Common myeloid progenitor, CD34-positive (primary cell): ENCODE measurements at places on chromosomes 2 and 18.

DNA sequence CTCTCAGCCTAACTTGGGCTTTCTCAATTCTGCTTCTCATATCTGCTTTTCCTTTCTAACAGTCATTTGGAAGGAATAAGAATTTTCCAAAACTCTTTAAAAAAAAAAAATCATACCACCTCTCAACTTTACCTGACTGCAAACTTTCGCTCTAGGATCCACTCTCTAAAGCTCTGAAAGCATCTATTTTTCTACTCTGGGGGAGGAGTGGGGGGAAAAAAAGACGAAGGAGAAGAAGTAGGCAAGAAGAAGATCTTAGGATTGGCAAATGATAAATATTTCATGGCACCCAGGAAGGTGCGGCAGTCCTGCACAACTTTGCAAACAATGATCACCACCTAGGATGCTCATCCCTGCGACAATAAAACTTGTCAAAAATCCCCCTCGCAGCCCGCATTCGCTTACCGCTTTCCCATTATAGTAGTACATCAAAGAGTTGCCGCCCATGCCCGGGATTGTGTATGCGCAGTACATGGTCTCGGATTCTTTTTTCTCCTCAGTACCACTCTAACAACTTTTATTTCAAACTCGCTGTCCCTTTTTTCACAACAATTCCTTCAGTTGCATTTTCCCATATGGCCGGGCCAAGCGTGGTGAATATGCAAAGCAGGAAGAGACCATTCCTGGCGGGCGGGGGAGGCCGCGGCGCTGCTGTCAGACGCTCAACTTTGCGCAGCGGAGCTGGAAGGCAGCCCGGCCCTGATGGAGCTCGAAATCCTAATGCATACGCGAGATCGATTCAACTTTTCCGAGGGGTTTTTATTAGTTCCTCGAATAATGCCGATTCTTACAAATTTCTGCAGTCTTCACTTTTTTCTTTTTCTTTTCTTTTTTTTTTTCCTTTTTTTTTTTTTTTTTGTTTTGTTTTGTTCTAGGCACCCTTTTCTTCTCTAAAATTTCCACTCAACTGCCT lies 266.5 kb downstream of the TCF4 start:
- peak; percentile 87 for DNase-seq
- peak overlapping the region; percentile 55 for H3K4me3 ChIP-seq
- no peaks in the 10 kb centered on the region for H3K36me3 ChIP-seq
- peak overlapping the region; percentile 51 for H3K27ac ChIP-seq
- peaks cover 45% of the 10 kb centered on the region for H3K4me1 ChIP-seq
- H3K27me3 ChIP-seq = no peaks in the 10 kb centered on the region

DNA sequence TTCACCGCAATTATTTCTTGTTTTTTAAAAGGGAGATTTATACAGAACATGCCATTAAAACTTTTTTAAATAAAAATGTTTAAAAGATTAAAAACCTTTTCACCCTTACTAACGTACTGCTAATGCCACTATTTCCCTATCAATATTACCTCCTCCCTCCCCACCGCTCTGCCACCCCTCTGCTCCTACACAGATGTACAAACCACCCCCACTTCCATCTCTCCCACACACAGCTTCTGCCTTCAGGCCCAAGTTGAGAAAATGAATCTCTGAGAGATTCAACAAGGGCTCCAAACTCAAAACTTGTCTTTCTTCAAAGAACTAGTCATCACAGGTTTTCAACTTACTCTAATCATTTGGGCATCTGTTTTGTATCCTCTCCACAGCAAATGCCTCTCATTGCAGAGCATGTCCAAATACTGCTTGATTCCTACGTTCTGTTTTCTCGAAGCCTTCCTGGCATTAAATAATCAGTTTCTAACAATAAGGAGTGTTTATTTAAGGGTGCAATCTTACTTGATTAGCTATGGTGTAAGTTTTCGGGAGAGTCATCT lies 32.1 kb downstream of the FARSB start:
- H3K4me1 ChIP-seq = no peaks in the 10 kb centered on the region
- H3K4me3 ChIP-seq = no peak overlapping the region
- no peak for DNase-seq

GRCh38 chr2:10029875-10030223 lies 13.5 kb upstream of the KLF11 start:
- no peak for DNase-seq
- H3K4me1 ChIP-seq = peaks cover 6% of the 10 kb centered on the region
- H3K4me3 ChIP-seq = peak overlapping the region; percentile 56
- H3K27ac ChIP-seq = peak overlapping the region; percentile 66
- no peaks in the 10 kb centered on the region for H3K36me3 ChIP-seq
- no peaks in the 10 kb centered on the region for H3K27me3 ChIP-seq

GRCh38 chr2:223930103-223930976 lies 14.8 kb downstream of the WDFY1 start:
- no peaks in the 10 kb centered on the region for H3K36me3 ChIP-seq
- no peak overlapping the region for H3K27ac ChIP-seq
- no peak for DNase-seq
- H3K4me1 ChIP-seq = peaks cover 16% of the 10 kb centered on the region
- H3K4me3 ChIP-seq = no peak overlapping the region

DNA sequence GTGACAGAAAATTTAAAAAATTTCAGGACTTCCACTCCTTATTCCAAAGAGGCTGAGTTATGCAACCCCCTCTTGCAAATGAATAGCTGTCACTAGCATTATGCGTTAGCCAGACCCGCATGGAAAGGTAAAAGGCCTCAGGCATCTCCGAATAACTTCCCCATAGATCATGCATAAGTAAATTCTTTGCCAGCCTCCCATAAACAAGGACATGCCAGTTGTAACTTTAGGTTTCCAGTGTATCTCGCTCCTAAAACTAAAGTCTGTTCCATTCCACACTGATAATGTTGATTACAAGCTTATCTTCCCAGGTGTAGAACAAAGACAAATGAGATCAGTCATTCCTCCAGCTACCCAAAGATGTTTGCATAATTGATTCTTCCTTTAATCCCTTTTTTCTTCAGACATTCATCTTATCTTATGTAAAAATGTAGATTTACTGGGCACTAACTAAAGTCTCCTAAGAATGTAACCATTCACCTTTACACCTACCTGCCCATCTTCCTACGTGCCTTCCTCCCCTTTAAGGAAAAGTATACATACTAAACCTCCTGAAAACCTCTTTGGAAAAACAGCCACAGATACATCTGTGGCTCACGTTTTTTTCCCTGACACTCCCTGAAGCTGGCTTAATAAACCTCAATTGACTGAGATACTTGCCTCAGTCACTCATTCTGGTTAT lies 13.6 kb upstream of the NFU1 start:
- no peak for DNase-seq
- no peaks in the 10 kb centered on the region for H3K4me1 ChIP-seq
- H3K27ac ChIP-seq = no peak overlapping the region
- H3K27me3 ChIP-seq = no peaks in the 10 kb centered on the region

GRCh38 chr2:178188466-178188865 lies 5.8 kb upstream of the OSBPL6 start:
- H3K27ac ChIP-seq = no peak overlapping the region
- H3K4me3 ChIP-seq = no peak overlapping the region
- peaks cover 9% of the 10 kb centered on the region for H3K4me1 ChIP-seq
- no peaks in the 10 kb centered on the region for H3K36me3 ChIP-seq
- peaks cover 12% of the 10 kb centered on the region for H3K27me3 ChIP-seq
- no peak for DNase-seq

- peaks cover 3% of the 10 kb centered on the region for H3K36me3 ChIP-seq
- peaks cover 31% of the 10 kb centered on the region for H3K4me1 ChIP-seq
- DNase-seq = no peak
- no peak overlapping the region for H3K4me3 ChIP-seq
- H3K27me3 ChIP-seq = no peaks in the 10 kb centered on the region
Measured at GRCh38 chr2:69791045-69791444, 38.4 kb upstream of the GMCL1 start.

- no peak overlapping the region for H3K4me3 ChIP-seq
- H3K27ac ChIP-seq = no peak overlapping the region
- no peaks in the 10 kb centered on the region for H3K4me1 ChIP-seq
- peak; percentile 18 for DNase-seq
- H3K27me3 ChIP-seq = no peaks in the 10 kb centered on the region
Measured at GRCh38 chr18:25066516-25066915, 285.4 kb downstream of the ZNF521 start.

GRCh38 chr2:120020554-120020953 lies 7.7 kb downstream of the EPB41L5 start:
- no peak overlapping the region for H3K4me3 ChIP-seq
- no peak for DNase-seq
- H3K36me3 ChIP-seq = no peaks in the 10 kb centered on the region
- H3K27me3 ChIP-seq = no peaks in the 10 kb centered on the region

DNA sequence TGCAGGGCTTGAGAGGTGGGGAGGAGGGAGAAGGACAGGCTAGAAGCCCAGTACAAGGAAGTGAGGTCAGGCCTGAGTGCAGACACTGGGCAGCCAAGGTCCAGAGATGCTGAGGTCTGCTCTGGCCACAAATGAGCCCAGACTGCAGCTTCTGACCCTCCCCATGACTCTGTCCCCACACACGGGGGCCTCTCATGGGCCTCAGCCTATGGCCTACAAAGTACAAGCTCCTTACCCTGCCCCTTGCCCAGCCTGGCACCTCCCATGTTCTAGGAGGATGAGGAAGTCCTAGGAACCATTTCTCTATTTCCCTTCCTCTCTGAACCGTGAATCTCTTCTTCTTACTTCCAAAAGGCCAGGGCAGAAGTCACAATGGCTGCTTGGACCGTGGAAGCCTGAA lies 193.8 kb downstream of the ANKRD30B start:
- H3K4me1 ChIP-seq = no peaks in the 10 kb centered on the region
- H3K27me3 ChIP-seq = no peaks in the 10 kb centered on the region
- no peaks in the 10 kb centered on the region for H3K36me3 ChIP-seq
- no peak overlapping the region for H3K4me3 ChIP-seq

DNA sequence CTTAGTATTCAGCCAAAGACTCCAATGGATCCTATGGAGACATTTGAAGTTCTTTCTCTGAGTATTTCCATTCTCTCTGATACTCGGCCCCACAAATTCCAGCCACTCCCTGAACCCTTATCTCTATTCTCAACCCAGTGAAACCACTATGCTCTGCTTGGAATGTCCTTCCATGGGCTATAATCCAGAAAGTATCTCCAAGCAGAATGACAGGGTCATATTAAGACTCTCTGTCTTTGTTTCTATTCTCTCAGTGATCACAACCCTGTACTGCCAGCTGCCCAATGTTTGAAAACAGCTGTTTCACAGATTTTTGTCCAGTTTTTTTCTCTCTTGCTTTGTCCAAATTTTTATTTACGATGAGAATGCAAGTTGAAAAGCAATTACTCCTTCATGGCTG lies 21.9 kb downstream of the CHMP3 start:
- no peak for DNase-seq
- H3K4me3 ChIP-seq = no peak overlapping the region
- no peaks in the 10 kb centered on the region for H3K27me3 ChIP-seq
- no peaks in the 10 kb centered on the region for H3K36me3 ChIP-seq
- H3K4me1 ChIP-seq = no peaks in the 10 kb centered on the region

GRCh38 chr2:119808516-119809147 lies 48.9 kb downstream of the PTPN4 start:
- no peak overlapping the region for H3K4me3 ChIP-seq
- no peaks in the 10 kb centered on the region for H3K36me3 ChIP-seq
- H3K27me3 ChIP-seq = no peaks in the 10 kb centered on the region
- no peaks in the 10 kb centered on the region for H3K4me1 ChIP-seq

- H3K27ac ChIP-seq = no peak overlapping the region
- H3K36me3 ChIP-seq = no peaks in the 10 kb centered on the region
- H3K27me3 ChIP-seq = no peaks in the 10 kb centered on the region
- no peak overlapping the region for H3K4me3 ChIP-seq
- peaks cover 4% of the 10 kb centered on the region for H3K4me1 ChIP-seq
Measured at GRCh38 chr2:66346231-66346664, 88.7 kb upstream of the MEIS1 start.

DNA sequence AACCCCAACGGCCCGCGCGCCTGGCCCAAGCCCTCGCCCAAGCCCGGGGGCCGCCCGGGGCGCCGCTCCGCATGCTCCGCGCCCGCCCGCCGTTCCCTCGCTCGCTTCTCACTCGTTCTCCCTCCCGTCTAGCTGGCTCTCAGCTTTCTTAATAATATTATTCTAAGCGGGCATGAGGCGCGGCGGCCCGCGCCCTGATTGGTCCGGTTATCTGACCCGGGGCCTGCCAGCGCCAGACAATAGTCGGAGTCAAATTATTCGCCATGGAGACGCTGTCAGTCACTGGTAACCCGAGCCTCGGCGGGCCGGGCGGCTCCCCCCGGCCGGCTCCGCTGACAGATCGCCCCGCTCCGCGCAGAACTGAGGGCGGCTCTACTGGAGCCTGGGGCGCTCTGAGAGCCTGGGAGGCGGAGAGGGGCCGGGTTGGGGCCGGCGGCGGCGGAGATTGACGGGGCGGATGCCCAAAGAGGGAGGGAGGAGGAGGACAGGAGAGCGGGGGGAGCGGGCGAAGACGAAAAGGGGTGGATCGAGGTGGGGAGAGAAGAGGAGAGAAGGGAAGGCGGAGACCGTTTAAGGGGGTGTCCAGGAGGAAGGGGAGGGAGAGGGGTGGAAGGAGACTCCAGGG lies at the start of gene SIX2:
TSS of gene SIX2 (minus strand) at position 150 of the 625 bp plus-strand sequence. CDS start 342 bp downstream, outside the sequence.
- H3K4me1 ChIP-seq = no peaks in the 10 kb centered on the region
- peak; percentile 51 for DNase-seq
- H3K36me3 ChIP-seq = no peaks in the 10 kb centered on the region
- no peak within 1 kb of the TSS for H3K27ac ChIP-seq
- no peaks in the 10 kb centered on the region for H3K27me3 ChIP-seq

GRCh38 chr2:106163948-106164545 lies 30.1 kb downstream of the UXS1 start:
- no peak overlapping the region for H3K4me3 ChIP-seq
- H3K27ac ChIP-seq = no peak overlapping the region
- no peak for DNase-seq

- H3K27ac ChIP-seq = no peak overlapping the region
- DNase-seq = no peak
- H3K36me3 ChIP-seq = no peaks in the 10 kb centered on the region
- H3K27me3 ChIP-seq = peaks cover 15% of the 10 kb centered on the region
Measured at GRCh38 chr18:59232309-59233016, 12.5 kb downstream of the GRP start.

- H3K36me3 ChIP-seq = no peaks in the 10 kb centered on the region
- no peak for DNase-seq
- H3K4me3 ChIP-seq = no peak overlapping the region
- H3K4me1 ChIP-seq = no peaks in the 10 kb centered on the region
Measured at GRCh38 chr18:21904856-21905255, 164.3 kb downstream of the MIB1 start.

DNA sequence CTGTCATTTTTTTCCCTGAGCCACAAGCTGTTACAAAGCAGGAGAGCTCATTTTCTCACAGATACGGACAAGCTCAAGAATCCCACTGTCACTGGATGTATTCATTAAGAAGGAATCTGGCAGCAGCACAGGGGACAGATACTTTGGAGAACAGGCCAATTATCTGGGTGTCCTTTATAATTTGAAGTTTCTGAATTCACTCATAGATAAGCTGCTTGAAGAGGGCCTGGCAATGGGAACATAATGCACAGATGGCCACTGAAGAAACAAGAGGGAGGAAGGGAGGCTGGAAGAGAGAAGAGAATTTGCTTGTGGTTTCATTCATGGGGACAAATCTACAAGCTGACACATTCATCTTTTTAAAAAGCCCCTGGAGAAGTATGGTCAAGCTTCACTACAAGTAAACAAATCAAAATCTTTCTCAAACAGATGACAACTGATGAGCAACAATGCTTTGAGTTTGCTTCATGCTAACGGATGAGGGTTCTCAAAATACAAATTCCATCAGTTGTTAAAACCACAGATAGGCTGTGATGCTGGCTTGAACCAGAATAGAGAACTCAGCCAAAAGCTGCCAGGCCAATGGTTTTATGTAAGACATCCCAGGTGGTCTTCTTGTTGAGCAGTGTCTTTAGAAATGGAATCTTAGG lies 11.9 kb downstream of the BCL2 start:
- H3K27me3 ChIP-seq = no peaks in the 10 kb centered on the region
- no peaks in the 10 kb centered on the region for H3K4me1 ChIP-seq
- H3K36me3 ChIP-seq = no peaks in the 10 kb centered on the region

GRCh38 chr18:5772306-5773105 lies 122.8 kb downstream of the TMEM200C start:
- no peaks in the 10 kb centered on the region for H3K4me1 ChIP-seq
- no peak overlapping the region for H3K27ac ChIP-seq
- no peaks in the 10 kb centered on the region for H3K36me3 ChIP-seq
- H3K4me3 ChIP-seq = no peak overlapping the region
- no peak for DNase-seq
- H3K27me3 ChIP-seq = no peaks in the 10 kb centered on the region
